ENCODE measurements at places on chromosomes 1 and 21.

- no peak for DNase-seq
Observed at GRCh38 chr1:205313563-205314308, 7.8 kb downstream of the NUAK2 start.

GRCh38 chr1:230507236-230507635 lies 81.1 kb upstream of the PGBD5 start:
- DNase-seq: no peak

GRCh38 chr1:33973799-33974545 lies 110.1 kb downstream of the HMGB4 start:
- no peak for DNase-seq

DNA sequence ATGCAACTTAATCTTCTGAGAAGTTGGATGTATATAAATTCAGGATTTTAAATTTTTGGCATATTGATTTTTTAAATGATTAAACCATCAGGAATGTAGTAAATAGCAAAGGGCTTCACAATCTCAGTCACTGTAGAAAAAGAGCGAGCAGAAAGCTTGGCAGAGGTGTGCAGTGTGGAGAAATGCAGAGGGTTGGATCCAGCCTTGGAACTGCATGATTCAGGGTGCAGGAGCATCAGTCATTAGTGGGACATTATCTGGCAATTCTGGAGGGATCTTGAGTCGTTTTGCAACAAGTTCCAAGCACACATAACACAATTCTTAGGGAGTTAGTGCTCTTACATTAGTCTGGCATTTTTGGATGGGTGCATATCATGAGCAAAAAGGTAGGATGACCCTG lies 267.9 kb downstream of the PLA2G4A start:
- DNase-seq: no peak

GRCh38 chr1:13550663-13551062 lies 33.0 kb upstream of the PDPN start:
- no peak for DNase-seq

- DNase-seq: no peak
Observed at GRCh38 chr1:51643362-51643761, 26.5 kb downstream of the OSBPL9 start.

DNA sequence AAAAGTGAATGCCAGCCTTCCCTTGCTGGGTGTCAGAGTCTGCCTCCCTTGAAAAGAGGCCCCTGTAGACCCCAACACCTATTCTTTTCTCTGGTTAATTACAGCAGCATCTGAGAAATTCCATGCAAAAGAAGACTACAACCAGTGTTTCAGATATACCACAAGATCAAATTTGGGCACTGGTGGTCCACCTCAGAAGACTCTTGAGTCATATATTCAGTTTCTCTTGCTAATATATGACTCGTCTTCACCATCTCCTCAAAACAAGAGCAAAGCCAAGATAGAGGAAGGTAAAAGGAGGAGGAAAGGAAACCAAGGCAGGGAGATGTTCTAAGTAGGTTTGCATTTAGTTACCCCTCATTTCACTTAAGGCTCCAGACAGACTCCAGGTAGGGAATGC lies 259.9 kb downstream of the ZNF648 start:
- no peak for DNase-seq

DNA sequence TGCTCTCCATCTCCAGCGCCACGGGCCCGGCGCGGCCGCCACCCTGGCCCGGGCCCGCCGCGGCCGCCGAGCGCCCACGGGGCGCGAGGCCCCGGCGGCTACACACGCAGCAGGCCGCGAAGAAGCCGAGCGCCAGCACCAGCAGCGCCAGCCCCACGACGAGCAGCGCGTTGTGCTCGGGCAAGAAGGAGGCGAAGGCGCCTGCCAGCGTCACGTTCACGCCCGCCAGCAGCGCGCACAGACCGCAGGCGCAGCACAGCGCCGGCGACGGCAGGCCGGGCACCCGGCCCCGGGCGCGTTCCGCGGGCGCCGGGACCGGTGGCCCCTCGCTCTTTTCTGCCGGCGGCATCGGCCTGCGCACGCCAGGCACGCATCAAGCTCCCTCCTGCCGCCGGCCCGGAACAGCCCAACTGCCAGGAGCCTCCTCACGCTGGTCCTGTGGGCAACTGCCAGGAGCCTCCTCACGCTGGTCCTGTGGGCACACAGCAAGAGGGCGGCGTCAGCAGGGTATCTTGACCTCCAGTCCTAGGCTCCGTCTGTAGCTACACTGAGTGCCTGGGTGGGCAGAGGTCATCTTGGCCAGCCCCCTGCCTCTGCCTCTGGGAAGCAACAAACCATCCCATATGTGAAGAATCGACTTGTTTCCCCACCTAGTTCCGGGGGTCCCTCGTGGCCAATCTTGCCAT lies 18.1 kb downstream of the KNCN start:
- DNase-seq: no peak

DNA sequence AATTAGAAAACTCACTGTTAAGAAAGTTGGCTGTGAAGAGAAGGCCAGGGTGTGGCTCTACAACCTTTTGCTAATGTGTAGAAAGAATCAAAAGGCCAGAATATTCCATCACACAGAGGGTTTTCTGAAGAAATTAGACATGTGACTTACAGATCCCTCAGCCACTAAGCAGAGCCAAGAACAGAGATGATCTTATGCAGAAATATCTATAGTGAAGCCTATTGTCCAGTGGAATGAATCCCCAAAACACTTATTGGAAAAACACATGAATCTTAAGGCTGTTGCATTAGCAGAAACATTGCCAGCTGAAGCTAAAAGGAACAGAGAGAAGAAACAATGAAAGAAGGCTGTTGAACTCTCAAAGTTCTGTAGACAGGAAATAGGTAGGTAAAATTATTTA lies 979.2 kb downstream of the MRPL39 start:
- no peak for DNase-seq

DNA sequence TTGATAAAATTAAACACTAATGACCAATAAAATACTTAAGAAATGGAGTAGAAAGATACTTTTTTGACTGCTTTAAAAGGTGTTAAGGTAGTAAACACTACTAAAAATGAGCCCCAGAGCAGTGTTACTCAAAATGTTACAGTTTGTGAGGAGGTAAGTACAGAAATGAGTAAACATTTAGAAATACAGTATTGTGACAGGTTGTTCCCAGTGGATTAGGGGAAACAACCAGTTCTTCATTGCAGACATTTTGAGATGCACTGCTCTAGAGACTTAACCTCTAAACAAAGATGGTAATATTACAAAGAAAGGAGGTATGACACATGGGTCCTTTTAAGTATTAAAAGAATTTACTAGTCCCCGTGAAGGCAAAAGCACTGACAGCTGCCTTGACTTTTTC lies 12.7 kb downstream of the DHX9 start:
- DNase-seq: no peak

DNA sequence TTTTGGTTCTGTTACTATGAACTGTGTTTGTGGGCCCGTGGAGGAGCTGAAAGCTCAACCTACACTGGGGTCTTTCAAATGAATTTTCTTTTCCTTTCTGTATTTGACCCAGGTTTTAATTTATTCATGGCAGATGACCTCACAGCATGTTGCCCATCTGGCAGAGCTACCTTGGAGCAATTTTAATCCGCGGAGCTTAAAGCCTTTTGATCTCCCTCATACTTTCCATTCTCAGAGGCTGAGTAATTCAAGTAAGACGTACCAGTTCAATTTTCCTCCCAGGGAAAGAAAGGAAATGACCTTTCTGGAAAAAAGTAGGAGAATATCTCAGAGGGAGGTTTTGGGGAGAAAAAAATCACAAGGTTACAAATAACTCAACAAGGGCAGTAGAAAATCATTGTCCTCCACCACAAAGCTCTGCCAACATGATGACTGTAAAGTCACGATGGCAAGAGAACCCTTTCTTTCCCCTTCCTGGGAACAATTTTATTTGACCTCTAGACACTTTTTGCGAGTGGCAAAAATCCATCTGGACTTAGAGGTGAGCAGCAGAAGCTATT lies 21.6 kb upstream of the PCP4 start:
- no peak for DNase-seq

GRCh38 chr1:159289060-159289459 lies 13.1 kb upstream of the FCER1A start:
- no peak for DNase-seq

- no peak for DNase-seq
Observed at GRCh38 chr1:915295-916172, 8.2 kb upstream of the SAMD11 start.

DNA sequence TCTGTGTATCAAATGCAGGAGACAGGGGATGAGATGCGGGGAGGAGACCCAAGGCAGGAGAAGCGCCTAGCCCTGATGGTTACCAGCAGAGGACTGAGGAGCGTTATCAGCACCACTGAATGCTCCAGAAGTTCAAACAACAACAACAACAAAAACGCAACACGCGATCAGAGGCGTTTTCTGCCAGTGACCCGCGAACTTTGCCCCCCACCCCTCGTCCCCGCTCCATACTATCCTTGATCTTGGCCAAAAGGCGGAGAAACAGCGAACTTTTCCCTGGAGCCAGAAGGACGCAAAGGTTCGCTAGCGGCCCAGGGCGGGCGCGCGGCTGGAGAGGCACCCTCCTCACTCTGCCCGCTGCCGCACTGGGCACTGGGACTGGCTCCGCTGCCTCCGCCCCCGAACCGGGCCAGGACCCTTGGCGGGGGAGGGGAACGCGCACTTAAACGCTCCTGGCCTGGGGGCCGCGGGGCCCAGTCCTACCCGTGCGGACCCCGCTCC lies 699 bp downstream of the ECHDC2 start:
- no peak for DNase-seq

GRCh38 chr1:48936436-48936835 lies 159.7 kb upstream of the BEND5 start:
- DNase-seq: no peak

DNA sequence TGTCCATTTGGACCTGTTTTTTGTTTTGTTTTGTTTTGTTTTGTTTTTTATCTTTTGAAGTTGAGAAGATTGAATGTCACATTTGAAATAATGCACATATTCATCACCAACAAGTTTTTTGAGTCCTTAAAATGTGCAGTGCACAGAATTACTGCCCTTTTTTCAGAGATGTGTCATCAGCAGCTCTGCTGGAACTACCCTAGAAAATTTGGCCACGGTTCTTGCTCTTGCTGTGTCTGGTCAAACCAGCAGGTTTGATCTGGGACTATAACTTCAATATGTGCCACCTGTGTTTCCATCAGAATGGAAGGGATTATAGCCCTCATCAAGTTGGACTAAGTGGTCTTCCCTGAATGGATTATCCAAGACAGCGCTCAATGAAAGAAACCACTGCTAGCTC lies 24.1 kb upstream of the CNN3 start:
- no peak for DNase-seq

GRCh38 chr1:174976436-174977108 lies 23.2 kb upstream of the CACYBP start:
- DNase-seq: no peak

- no peak for DNase-seq
Observed at GRCh38 chr1:58434181-58434580, 112.3 kb downstream of the OMA1 start.

DNA sequence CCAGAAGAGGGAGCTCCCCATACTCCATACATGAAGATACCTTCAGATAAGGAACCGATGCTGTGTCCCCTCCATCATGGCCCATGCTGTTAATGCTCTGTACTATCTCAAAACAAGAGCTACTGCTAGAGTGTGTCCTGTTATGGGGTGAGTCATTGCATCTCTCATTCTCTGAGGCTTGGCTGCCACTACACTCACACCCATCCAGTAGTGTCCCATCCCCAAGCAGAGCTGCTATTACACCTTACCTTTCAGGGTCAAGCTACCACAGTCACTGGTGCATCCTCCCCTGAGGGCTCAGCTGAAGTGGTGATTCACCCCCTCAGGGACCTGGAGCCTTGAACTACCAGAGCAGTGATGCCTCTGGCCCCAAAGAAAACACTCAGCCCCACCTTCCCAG lies 198.5 kb downstream of the PLA2G4A start:
- no peak for DNase-seq

- no peak for DNase-seq
Observed at GRCh38 chr21:14754259-14754604, 208.1 kb upstream of the SAMSN1 start.

DNA sequence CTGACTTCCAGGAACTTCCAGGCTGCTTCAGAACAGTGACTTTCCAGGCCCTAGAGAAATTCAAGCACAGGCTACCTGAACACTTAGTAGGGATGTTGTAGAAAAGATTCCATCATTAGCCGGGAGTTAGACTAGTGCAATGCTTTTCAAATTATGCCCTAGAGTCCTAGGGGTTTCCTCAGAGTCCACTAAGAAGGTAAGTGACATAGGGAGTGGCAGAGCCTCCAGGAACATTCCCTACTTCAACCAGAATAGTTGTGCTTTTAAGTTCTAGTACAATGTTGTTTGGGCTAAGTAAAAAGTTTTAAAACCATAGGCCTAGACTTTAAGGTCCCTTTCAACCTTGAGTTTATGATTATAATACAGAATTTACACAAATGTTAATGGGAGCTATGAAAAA lies 9.1 kb upstream of the GOLPH3L start:
- no peak for DNase-seq

- peak; percentile 37 for DNase-seq
Observed at GRCh38 chr1:66624412-66625060, 90.6 kb downstream of the SGIP1 start.

GRCh38 chr1:104266612-104267011 lies 516.9 kb downstream of the AMY1C start:
- no peak for DNase-seq

- no peak for DNase-seq
Observed at GRCh38 chr1:237756304-237756967, 134.3 kb downstream of the ZP4 start.

DNA sequence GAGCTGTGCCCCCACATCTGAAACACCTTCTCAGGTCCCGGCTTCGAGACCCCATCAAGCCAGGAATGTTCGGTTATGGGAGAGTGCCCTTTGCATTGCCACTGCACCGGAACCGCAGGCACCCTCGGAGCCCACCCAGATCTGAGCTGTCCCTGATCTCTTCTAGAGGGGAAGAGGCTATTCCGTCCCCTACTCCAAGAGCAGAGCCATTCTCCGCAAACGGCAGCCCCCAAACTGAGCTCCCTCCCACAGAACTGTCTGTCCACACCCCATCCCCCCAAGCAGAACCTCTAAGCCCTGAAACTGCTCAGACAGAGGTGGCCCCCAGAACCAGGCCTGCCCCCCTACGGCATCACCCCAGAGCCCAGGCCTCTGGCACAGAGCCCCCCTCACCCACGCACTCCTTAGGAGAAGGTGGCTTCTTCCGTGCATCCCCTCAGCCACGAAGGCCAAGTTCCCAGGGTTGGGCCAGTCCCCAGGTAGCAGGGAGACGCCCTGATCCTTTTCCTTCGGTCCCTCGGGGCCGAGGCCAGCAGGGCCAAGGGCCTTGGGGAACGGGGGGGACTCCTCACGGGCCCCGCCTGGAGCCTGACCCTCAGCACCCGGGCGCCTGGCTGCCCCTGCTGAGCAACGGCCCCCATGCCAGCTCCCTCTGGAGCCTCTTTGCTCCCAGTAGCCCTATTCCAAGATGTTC lies 4.3 kb downstream of the ADAMTSL4 start:
- DNase-seq: no peak

DNA sequence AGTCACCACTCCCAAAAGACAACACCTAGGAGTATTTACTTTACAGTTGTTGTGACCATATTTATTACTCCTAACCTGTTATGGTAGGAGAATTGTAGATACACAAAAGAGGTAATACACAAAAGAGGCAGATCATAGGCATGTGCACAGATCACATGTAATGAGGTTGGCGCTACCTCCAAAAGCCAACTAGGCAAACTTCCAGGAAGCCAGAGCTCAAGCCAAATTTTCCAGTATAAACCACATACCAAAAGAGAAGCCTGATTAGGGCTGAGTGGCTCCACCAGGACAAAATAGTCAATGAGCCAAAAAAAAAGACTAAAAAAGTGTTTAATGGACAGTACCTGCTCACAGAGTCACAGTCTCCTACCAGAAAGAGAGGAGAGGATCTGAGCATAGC lies 195.0 kb upstream of the PBX1 start:
- DNase-seq: no peak

- DNase-seq: no peak
Observed at GRCh38 chr1:117582451-117582850, 23.4 kb upstream of the TENT5C start.

GRCh38 chr1:156368889-156369684 lies at the start of gene RHBG:
Gene RHBG (plus strand): TSS chr1:156369211. CDS start chr1:156369250, 39 bp downstream.
- DNase-seq: no peak
